Bronchial epithelial cell (primary cell): ENCODE measurements at places on chromosomes 5 and 9.

- peak; percentile 78 for DNase-seq
Measured at GRCh38 chr5:108260117-108260857, 121.6 kb downstream of the FBXL17 start.

- peak; percentile 83 for DNase-seq
Measured at GRCh38 chr5:178338750-178339144, 106.1 kb upstream of the PHYKPL start.

DNA sequence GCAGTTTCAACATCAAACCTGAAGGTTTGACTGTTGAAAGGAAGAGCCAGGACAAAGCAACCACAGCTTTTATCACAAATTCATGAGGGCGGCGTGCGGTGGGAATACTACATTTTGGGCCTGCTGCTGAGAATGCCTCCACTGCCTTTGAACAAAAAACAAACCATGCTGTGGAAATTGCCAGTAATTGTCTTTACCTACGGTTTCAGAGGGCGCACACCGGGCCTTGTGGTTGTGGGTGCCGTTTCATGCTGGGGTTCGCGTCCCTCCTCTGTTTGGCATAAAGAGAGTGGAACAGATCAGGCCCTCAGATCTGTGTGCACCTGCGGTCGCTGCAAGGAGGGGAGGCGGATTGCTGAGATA lies 27.6 kb upstream of the TCF7 start:
- no peak for DNase-seq

DNA sequence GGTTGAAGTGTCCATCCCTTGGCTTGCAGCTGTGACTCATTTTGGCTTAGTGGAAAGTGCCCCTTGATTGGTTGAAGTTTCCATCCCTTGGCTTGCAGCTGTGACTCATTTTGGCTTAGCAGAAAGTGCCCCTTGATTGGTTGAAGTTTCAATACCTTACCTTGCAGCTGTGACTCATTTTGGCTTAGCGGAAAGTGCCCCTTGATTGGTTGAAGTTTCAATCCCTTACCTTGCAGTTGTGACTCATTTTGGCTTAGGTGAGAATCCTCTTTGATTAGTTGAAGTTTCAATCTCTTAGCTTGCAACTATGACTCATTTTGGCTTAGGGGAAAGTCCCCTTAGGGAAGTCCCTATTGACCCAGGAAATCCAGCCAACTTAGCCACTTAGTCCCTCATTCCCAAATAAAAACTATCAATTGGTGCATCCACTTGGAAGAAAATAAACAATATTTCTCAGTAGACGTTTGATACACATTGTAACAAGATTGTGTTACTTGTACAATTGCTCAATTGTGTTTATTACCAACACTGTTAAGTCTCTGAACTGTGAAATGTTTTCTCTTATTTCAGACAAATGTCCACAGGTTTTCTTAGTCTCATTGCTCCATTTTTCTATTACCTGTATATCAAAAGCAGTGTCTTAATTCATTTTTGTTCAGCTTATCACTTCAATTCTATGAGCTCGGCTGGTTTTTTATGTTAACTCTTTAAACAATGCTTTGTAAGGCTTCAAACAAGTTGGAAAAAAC lies 2308.8 kb upstream of the ACO1 start:
- DNase-seq: peak; percentile 71

- peak; percentile 62 for DNase-seq
Measured at GRCh38 chr5:54719384-54720283, 202.1 kb downstream of the SNX18 start.

- DNase-seq: peak; percentile 46
Measured at GRCh38 chr9:19998823-19999455, 210.1 kb upstream of the SLC24A2 start.

DNA sequence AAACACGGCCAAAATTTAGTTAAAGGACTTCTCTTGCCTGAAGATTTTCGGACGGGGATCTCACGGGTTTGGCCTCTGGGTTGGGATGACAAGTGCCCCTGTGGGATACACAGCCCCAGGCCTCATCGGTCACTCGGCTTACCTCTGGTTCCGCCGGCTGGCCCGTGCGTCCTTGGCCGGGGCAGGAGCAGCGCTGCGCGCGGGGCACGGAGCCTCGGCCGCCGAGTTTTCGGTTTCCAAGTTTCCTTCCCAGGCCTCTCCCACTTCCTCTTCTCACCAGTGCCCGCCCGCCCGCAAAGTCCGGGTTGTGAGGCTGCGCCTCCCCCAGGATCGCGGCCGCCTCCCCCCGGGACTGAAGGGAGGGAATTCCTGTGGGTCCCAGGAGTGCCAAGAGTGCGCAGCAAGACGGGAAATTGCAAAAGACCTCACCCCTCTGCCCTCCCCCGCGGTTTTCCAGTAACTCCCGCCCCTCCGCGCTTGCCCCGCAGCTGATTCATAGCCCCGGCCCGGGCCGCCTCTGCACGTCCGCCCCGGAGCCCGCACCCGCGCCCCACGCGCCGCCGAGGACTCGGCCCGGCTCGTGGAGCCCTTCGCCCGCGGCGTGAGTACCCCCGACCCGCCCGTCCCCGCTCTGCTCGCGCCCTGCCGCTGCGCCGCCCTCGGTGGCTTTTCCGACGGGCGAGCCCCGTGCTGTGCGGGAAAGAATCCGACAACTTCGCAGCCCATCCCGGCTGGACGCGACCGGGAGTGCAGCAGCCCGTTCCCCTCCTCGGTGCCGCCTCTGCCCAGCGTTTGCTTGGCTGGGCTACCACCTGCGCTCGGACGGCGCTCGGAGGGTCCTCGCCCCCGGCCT lies at the start of gene OSMR:
Gene OSMR, plus strand, starts transcription at position 487 of the 853 bp plus-strand sequence. CDS start 23,033 bp downstream, outside the sequence.
- DNase-seq: peak; percentile 94

DNA sequence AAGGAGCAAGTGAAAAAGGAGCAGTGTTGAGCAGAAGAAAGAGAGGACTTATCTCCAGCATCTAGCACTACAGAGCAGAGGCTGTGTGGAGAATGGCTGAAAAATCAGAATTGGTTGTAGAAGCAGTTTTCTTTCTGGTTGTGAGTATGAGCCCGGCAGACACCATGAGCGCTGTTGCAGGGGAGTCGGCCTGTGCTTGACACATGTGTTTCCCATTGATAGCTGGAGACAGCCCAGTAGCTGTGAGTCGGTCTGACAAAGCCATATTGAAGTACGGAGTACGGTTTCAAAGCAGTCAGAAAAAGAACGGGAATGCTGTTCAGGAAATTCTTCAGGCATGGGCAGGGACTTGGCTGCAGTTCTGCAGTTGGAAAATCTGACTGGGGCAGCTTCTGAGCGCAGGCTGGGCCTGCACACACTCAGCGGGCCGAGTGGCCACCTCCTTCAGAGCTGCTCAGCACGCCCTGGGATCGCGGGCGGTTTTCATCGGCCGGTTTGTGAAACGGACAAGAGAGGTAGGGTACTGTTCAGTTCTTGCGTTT lies at the start of gene SGCD:
Gene SGCD, plus strand, starts transcription at position 447 of the 542 bp plus-strand sequence.
- DNase-seq: peak; percentile 1

DNA sequence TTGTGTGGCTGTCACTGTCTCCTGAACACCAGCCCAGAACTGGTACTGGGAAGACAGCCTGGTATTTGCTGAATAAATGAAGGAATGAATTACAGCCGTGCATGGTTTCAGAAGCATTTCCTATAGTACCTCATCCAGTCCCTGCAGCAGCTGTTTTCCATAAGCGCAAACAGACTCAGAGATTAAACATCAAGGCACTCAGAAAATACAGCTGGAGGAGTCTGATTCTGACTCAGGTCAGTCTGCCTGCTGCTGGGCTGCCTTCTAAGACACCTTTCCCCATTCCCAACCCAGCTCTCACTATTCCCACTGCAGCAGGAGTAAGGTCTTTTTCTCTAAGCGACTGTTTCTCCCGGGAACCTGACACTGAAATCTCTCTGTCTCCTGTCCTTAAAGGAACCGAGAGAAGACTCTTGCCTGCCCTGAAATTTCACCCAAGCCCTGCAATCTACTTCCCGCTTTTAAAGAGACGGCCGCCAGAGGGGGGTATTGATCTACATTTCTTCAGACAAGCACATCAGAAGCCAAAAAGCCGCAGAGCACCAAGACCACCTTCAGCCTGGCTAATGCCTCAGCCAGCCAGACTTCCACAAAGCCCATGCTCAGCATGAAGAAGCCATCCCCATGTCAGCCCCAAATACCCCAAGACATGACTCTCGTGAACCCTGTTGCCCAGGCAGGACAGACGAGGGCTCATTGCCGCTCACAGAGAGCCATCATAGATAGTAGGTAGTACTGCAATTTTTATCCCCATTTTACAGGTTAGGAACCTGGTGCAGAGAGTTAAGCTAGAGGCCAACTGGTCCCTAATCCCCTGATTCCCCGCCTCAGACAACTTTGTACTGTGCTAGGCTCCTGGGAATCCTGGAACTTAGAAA lies 5.4 kb upstream of the FOXI1 start:
- DNase-seq: peak; percentile 55
